ENCODE measurements at places on chromosomes 16 and 17.

GRCh38 chr17:45745601-45746494, 38.3 kb upstream of the CRHR1 start:
- no peaks in the 10 kb centered on the region for H3K4me1 ChIP-seq
- H3K4me3 ChIP-seq: no peak overlapping the region
- DNase-seq: no peak
- no peaks in the 10 kb centered on the region for H3K27me3 ChIP-seq

DNA sequence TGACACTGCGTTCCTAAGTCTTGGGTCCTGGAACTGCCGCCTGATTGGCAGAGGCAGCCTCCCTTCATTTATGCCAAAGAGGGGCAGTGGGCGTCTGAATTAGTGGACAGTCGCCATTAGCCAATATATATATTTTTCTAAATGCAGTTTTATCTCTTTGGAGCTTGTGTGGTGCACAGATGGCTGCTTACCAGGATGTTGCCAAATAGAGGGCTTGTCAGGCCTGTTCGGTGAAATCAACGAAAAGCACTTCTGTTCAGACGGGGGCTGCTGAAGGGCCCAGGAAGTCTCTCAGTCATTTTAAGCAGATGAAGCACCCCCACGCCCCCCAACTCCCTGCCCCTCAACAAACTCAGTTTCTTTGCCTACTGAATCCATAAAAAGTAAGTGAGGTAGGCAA, 66.0 kb downstream of the RAP1GAP2 start:
- H3K27me3 ChIP-seq: no peaks in the 10 kb centered on the region
- H3K36me3 ChIP-seq: no peaks in the 10 kb centered on the region
- no peak overlapping the region for H3K27ac ChIP-seq
- no peak overlapping the region for H3K4me3 ChIP-seq

- no peaks in the 10 kb centered on the region for H3K36me3 ChIP-seq
- peak; percentile 90 for DNase-seq
- H3K27ac ChIP-seq: peak overlapping the region; percentile 97
- H3K27me3 ChIP-seq: no peaks in the 10 kb centered on the region
These were observed 19.9 kb upstream of the JPH3 start for GRCh38 chr16:87582216-87582965.

- no peaks in the 10 kb centered on the region for H3K27me3 ChIP-seq
- DNase-seq: peak; percentile 77
- H3K4me3 ChIP-seq: no peak overlapping the region
- H3K4me1 ChIP-seq: peaks cover 3% of the 10 kb centered on the region
- H3K27ac ChIP-seq: no peak overlapping the region
- no peaks in the 10 kb centered on the region for H3K36me3 ChIP-seq
These were observed 28.2 kb downstream of the BRD7 start for GRCh38 chr16:50340578-50340977.

DNA sequence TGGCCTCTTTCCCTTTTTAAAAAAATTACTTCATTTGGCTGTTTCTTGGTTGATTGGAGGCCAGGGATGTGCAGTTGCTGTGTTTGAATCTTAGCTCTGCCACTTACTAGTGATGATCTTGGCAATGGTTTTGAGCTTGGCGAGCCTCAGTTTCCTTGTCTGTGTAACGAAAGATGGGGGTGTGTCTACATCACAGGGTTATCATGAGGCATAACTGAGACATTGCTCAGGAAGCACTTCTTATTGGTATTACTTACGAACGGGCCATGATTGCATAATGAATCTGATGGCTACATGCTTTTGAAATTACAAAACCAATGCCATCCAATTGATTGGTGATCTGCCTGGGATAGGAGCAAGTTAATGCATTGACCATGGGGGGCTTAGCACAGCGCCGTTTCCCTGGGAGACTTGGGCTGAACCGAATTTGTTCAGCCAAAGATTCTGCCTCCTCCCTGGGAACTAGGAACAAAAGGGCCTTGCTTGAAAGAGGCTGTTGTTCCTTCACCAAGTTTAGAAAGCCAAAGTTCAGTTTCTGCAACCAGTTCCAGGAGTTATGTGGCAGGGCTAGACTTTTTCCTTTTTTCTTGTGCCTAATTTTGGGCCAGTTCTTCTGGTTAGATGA, 21.9 kb downstream of the CMIP start:
- no peaks in the 10 kb centered on the region for H3K36me3 ChIP-seq
- H3K4me3 ChIP-seq: no peak overlapping the region
- H3K27me3 ChIP-seq: no peaks in the 10 kb centered on the region
- peaks cover 2% of the 10 kb centered on the region for H3K4me1 ChIP-seq

DNA sequence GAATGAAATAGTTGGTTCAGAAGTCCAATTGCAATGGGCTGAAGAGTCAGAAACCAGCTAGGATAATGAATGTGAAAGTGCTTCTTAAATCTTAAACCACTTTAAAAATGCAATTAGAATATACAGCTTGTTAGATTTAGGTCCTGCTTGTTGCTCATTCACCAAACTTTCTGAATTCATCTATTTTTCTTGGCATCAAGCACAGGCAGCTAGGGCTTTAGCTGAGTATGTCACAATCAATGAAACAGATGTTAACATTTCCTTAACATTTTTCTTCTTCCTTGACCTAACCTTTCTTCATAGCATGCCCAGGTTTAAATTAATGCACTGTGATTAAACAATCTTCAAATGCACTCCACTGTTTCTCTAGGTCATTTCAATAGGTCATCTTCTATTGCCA, 14.4 kb downstream of the KIF2B start:
- peak; percentile 20 for DNase-seq
- no peaks in the 10 kb centered on the region for H3K27me3 ChIP-seq
- no peaks in the 10 kb centered on the region for H3K4me1 ChIP-seq
- no peak overlapping the region for H3K4me3 ChIP-seq
- no peak overlapping the region for H3K27ac ChIP-seq

- H3K27me3 ChIP-seq: no peaks in the 10 kb centered on the region
- DNase-seq: peak; percentile 97
- peak overlapping the region; percentile 69 for H3K27ac ChIP-seq
These were observed 67.0 kb downstream of the TUBD1 start for GRCh38 chr17:59825533-59826322.
